Stimulated activated CD4-positive, alpha-beta T cell treated with anti-CD3 and anti-CD28 coated beads, TNF-alpha, amount 100 ng/mL, for 24 hours (primary cell): ENCODE measurements at places on chromosomes 6 and 20.

GRCh38 chr20:44792796-44793195 lies 17.6 kb downstream of the RIMS4 start:
- no peak for DNase-seq

DNA sequence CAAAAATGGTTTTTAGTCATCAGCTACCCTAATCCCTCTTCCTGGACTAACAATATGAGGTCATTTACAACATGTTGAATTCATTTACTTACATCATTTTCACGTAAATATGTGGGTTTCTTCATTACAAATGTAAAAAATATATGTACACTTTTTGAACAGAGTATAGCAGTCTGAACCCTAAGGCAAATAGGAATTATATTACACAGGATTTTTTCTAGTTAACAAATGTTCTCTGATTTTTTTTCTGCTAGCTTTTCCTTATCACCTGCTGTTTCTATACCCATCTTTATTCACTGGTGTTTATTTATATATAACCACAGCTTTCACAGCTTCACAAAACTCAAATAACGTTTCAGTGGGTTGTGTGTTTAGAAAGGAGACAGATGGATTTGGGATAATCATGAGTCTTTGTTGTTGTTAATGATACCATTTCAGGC lies 21.0 kb upstream of the CD2AP start:
- DNase-seq: no peak

GRCh38 chr6:15674690-15675386 lies 12.0 kb upstream of the DTNBP1 start:
- no peak for DNase-seq

GRCh38 chr20:46900086-46900485 lies 5.4 kb downstream of the EYA2 start:
- no peak for DNase-seq

GRCh38 chr6:105272786-105273185 lies 93.0 kb upstream of the POPDC3 start:
- DNase-seq: no peak

DNA sequence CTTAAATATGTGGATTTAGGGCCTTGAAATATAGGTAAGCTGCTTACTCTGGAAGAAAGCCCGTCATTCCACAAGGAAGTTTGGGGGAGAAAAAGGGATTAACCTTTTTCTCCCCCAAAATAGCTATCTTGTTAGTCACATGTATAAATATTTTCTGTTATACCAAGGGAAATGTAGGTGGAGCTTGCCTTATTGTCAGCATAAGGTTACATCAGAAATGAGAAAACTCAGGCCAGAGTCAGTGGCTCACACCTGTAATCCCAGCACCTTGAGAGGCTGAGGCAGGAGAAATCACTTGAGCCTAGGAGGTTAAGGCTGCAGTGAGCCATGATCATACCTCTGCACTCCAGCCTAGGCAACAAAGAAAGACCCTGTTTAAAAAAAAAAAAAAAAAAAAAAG lies 129.9 kb downstream of the LRFN2 start:
- no peak for DNase-seq

GRCh38 chr6:108179741-108180140 lies 13.9 kb downstream of the NR2E1 start:
- DNase-seq: no peak

GRCh38 chr20:25987073-25987927 lies 290.6 kb upstream of the ZNF337 start:
- DNase-seq: peak; percentile 28

DNA sequence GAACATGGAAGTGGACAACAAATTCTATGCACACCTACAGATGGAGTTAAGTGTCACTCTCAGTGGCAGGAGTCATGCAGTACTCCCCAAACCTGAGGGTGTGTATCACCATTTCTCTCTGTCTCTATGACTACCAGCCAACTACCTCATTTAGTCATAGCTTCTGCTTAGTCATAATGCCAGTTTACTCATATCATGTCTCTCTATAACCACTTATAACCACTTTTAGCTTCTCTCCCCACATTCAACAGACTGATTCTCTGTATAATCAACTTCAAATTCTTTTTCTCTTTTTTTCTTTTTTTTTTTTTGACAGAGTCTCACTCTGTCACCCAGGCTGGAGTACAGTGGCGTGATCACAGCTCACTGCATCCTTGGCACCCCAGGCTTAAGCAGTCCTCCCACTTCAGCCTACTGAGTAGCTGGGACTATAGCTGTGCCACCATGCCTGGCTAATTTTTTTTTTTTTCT lies 13.8 kb upstream of the GTF3C6 start:
- peak; percentile 39 for DNase-seq

- DNase-seq: no peak
Measured at GRCh38 chr6:166556863-166557322, 29.6 kb downstream of the RAMACL start.

GRCh38 chr6:98366371-98366770 lies 468.0 kb upstream of the POU3F2 start:
- no peak for DNase-seq

DNA sequence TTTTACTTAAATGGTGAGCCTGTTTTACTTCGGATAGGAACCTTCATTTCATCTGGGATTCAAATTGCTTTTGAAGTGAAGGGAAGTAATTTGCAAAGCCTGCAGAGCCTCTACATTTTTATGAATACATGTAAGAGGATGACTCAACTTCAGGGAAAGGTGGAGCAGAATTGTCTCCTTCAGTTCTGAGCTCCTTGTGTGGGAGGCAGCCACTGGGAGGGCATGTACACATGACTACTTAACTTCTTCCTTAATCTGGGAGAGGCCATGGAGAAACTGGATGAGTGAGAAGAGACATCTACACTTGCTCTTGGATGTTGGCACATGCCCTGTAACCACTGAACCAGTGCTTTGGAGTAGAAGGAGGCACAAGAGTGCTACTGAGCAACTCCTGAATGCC lies 145.1 kb upstream of the NRSN1 start:
- DNase-seq: no peak

DNA sequence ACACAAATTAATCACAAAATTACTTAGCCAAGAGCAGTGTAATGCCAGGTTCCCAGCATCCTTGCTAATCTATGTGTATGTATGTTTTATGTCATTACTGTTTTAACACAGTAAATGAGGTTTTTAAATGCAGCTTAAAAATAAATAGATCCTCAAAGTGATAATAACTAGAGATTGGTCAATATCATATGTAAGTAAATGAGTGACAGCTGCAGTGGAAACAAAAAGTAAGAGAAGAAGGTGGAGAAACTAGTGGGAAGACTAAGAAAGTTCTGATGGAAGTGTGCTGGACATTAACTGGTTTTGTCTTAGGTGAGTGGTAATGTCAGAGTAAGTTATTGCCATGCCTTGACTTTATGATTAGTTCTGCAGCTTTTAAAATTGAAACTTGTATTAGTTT lies 1.9 kb upstream of the GJB7 start:
- DNase-seq: no peak

DNA sequence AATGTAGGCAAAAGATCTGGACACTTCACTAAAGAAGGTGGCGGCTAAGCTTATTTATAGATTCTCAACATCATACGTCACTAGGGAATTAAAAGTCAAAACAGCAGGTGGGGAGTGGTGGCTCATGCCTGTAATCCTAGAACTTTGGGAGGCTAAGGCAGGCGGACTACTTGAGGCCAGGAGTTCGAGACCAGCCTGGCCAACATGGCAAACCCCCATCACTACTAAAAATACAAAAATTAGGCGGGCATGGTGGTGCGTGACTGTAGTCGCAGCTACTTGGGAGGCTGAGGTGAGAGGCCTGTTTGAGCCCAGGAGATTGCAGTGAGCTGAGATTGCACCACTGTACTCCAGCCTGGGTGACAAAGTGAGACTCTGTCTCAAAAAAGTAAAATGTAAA lies 74.6 kb downstream of the GPX5 start:
- DNase-seq: no peak

DNA sequence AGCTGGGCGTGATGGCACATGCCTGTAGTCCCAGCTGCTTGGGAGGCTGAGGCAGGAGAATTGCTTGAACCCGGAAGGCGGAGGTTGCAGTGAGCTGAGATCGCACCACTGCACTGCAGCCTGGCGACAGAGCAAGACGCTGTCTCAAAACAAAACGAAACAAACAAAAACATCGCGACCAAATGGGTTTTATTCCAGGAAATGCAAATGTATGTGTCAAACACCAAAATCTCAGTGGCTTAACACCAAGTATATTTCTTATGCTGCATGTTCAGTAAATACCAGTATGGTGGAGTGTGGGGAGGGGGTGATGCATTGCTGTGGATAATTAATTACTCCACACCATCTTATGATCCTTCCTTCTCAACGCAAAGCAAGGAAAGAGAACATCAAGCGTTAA lies 28.1 kb downstream of the ACTR5 start:
- no peak for DNase-seq

DNA sequence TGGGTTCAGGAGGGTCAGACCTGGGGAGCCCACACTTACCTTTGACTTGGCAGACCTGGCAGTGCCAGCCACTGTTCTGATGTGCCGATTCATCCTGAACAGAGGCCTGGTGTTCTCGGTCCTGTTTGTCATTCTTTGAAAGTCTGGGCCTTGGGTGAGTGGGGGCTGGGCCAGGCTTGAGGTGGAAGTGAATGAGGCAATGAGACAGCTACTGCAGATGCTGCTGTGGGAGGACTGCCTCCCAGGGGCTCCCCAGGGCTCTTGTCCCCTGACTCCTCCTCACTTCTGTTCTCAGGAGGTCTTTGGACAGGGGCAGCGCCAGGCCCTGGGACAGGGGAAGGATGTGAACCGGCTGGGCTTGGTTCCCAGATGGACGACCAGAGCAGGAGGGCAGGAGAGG lies 5.6 kb upstream of the TREML4 start:
- DNase-seq: no peak

- no peak for DNase-seq
Measured at GRCh38 chr6:22848121-22848520, 278.8 kb downstream of the HDGFL1 start.

- DNase-seq: no peak
Measured at GRCh38 chr6:163354085-163354484, 60.4 kb upstream of the QKI start.

GRCh38 chr20:35226126-35226883 lies at the start of gene MMP24:
Gene MMP24, plus strand, starts transcription at chr20:35226690. Its CDS starts 49 bp downstream, at chr20:35226739.
- no peak for DNase-seq

DNA sequence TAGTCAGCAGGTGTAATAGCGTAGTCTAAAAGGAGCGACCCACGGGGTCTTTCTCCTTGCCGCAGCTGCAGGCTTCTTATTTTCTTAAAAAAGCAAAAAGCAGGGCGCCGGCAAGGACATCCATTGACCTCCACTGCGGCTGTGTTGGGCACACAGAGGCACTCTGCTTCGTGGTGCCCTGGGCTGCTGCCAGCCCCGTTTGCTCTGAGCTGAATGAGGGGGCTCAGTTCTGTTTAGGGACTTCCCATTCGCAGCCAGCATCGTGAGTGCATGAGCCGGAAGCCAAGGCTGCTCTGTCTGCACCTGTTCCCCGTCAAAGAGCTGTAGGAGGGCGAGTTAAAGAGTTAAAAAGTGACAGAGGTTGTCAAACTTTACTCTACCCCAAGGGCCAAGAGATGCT lies 1.7 kb upstream of the SLC22A2 start:
- no peak for DNase-seq

DNA sequence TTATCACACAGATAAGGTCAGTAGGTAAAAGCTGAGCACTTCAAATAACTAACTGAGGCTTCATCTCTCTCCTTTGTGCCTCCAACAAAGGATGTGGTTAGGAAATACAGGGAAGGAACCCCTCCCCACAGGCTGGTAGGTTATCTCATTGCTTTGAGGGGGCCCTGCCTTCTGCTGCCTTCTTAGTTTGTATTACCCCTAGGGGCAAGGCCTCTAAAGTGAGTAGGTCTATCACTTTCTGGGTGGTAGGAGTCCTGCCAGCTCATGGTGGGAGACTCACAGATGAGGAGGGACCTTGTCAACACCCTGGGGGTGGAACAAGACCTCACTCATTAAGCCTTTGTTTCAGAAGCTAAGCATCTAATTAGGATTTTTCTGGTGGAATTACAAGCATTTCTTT lies 34.6 kb downstream of the EDN1 start:
- DNase-seq: no peak

- DNase-seq: no peak
Measured at GRCh38 chr6:1790684-1791083, 181.0 kb downstream of the FOXC1 start.

GRCh38 chr6:56096946-56097621 lies 150.3 kb downstream of the COL21A1 start:
- no peak for DNase-seq

DNA sequence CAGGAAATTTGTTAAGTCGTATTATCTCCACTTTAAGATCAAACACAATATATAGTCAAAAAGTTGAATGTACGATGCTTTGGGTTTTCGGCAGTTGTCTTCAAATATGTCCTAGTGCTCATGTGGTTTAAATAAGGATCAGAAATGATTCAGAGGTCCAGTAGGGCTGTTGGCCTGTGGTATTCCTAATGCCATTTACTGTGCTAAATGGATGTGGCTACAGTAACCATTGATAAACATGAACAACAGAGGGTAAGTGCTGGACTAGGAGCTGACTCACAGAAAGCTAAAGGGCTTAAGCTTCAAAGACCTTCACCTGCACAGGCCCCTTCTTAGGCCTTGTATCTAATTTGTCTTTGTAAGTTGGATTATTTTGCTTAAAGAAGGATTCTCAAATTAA lies 80.5 kb upstream of the TPD52L1 start:
- no peak for DNase-seq

DNA sequence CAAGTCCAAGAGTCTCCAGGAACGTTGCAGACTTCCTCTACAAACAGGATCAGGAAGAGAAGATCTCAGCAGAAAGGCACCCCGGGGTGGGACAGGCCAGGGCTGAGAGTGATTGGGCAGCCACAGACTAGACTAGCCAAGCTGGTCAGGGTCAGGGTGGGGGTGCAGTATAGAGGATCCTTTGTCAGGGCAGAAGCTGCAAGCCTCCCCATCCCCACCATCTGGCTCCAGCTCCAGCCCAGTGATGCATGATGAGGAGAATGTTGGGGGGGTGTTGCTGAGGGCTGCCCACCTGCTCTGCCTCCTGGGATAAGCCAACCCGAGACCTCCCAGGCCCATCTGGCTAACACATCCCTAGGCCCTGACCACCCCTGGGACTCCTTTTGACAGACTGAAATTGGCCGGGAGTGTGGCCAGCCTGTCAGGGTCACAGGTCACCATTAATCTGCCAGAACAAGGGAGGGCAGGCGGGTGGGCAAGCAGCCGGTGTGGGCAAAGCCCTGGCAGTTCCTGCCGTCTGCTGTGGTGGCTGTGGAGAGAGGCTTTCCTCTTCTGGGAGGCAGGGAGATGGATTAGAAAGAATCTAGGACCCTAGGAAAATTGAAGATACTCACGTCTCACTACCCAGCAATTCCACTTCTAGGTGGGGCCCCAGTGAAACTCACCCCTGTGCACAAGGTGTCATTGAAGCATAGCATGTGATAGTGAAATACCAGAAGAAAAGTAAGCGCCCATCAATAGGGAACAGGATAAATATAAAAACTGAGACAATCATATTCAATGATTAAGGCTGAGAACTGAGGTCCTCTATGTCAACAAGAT lies 22.1 kb upstream of the SNTA1 start:
- DNase-seq: no peak

DNA sequence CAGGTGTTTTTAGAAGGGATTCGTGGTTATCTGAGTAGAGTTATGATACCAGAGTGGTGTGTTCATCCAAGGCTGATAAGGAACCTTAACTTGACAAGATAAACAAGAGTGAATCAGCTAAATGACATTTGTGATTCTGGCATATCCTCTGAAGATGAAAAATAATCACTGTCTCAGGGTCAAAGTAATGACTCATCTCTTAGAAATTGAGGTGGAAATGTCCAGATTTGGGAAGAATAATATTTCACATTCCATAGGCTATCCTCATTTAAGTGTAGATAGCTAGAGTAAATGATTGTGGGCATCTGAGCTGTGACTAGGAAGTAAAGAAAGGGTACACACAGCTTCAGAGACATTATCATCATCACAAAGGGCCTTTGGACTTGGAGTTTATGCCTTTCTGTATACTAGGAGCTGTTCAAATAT lies 255.7 kb downstream of the GJA1 start:
- DNase-seq: no peak
